Ureter (tissue), 1 donor: ENCODE measurements at places on chromosomes 2 and 18. TPM values are rescaled to one million over a fixed set of nuclear protein-coding genes. Genes with fewer than 3 reads are reported as not detected.
A peak's percentile ranks its signal among the peaks of the same experiment; 100 is the strongest.

GRCh38 chr2:156430236-156430979, 5.8 kb upstream of the GPD2 start:
- no peak for DNase-seq

GRCh38 chr2:102266204-102266603, 45.2 kb upstream of the IL1RL1 start:
- DNase-seq: no peak

DNA sequence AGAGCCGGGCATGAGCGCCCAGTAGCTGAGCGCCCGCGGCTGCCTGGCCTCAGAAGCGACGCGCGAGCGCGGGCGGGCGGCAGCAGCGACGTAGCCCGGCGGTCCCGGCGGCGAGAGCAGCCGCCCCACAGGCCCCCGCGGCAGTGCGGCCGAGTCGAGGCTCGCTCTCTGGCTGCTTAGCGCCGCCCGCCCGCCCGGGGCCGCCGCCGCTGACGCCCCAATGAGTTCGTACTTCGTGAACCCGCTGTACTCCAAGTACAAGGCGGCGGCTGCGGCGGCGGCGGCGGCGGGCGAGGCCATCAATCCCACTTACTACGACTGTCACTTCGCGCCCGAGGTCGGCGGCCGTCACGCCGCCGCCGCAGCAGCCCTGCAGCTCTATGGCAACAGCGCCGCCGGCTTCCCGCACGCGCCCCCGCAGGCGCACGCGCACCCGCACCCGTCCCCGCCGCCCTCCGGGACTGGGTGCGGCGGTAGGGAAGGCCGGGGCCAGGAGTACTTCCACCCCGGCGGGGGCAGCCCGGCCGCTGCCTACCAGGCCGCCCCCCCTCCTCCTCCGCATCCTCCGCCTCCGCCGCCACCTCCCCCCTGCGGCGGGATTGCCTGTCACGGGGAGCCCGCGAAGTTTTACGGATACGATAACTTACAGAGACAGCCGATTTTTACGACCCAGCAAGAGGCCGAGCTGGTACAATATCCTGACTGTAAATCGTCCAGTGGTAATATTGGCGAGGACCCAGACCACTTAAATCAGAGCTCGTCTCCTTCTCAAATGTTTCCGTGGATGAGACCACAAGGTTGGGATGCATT, 847 bp downstream of the HOXD8 start:
- DNase-seq: peak; percentile 71

GRCh38 chr2:96764253-96764637, 3.5 kb downstream of the CNNM4 start:
- peak; percentile 62 for DNase-seq

DNA sequence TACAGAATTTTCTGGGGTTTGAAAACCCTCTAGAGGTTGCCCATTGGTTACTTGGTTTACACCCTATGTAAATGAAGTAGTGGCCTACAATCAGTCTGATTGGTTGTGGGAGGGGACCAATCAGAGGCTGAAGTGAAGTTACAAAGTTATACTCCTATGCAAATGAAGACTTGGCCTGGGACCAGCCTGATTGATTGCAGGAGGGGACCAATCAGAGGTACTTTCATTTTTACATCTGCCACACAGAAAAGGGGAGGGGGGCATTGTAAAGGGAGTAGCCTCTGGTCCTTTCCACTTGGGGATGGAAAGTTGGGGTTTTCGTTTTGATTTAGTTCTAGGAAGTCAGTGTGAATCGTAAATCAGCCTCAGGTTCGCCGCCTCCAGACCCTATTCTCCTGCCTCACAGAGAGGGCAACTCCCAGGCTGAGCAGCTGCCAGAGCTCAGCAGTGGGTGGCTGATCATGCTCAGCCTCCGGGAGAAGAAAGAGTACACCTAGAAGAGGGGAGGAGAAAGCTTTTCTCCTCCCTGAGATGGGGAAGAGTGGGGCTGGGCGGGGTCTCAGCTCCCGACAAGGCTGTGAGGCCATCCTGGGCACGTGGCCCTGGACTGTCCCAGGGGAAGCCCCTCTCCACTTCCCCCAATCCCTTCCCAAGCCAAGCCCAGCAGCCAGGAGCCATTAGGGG, 372.5 kb downstream of the GALR1 start:
- DNase-seq: no peak

- no peak for DNase-seq
These were observed 154.1 kb downstream of the VAPA start for GRCh38 chr18:10067670-10068659.

DNA sequence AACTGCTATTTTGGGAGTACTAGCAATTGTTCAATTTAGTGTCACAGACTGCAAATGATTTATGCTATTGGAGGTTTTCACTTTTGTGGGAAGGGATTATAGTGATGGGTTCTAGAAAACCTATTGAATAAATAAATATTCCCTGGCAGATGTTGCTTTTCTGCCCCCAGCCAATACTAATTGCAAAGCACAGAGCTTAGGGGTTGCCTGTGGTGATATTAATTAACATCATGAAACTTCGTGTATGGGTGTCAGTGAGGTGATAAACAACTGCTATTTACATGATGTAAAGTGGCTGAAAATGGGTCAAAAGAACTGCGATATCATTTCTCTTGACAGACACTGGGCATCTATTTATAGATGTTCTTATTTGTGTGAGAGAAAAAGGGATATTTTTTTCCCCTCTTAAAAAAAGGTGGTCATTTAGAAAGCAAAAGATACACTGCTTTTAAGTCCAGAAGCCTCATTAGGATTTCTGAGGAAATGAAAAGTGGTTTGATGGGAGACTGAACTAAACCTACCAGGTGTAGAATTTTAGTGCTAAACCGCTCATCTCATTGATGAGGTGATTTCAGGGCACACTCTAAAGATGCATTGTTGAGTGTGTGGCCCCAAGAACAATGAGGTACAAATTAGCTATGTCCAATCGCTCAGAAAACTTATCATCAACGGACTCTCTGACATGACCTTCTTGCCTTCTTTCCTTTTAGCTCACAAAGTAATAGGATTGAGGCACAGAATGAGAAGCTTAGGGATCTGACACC, 116.7 kb upstream of the CHST9 start:
- no peak for DNase-seq

DNA sequence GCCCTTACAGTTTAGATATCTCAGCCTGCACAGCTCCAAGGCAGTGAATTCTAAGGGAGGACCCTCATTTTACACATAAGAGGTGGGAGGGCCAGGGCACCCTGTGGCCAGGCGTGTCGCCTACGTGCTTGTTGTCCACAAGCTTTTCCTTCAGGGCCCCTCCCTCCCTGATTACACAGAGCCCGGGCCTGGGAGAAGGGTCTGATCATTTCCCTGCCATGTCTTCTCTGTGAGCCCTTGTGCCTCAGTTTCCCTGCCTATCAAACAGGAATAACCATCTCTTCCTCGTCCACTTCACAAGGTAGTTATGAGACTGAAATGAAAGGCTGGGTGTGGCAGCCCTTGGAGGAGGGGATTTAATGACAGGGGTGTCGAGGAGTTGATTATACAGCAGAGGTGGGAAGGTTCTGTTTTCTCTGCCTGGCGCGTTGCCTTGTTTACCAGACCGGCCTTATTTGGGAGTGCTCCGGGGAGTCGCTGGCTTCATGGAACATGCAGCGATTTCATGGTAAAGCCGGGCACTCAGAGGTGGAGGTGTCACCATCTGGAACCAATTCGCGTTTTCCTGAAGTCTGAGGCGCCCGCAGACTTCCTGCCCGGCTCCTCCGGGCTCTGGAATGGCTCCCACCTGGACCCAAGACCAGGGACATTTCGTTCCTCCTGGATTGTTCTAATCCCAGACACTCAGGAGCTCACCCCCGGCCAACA, 208.9 kb downstream of the KLHL29 start:
- no peak for DNase-seq

- DNase-seq: no peak
These were observed 139.9 kb upstream of the PID1 start for GRCh38 chr2:229410946-229411345.

The REG1B gene
- not detected for total RNA-seq

The LMAN2L gene
- total RNA-seq: 19.1 TPM
